ENCODE measurements at places on chromosomes 1 and 21.

DNA sequence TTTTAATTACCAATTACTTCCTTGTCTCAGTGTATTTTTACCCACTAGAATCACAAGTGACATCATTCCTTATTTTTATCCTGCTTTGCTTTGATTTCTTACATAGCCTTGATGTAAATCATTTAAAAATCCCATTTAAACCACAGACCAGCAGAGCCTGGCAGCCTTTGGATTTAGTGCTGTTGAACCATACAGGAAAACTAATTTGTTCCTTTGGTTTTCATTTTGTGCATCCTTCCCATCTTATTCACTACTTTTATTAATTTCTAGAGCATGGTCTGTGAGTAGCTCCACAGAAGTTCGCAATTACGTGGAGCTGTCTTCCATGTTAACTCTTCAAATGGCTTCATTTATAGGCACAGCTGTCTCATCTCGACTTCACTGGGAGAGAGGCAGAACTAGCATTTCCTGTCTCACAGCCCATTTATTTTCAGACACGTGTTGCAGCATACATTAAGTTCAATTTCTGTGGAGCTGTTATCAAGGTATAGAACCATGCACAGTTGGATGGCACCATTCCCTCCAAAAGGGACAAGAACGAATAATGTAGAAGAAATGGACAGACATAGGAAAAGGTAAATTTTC is 235.3 kb downstream of the MRPL39 start:
- DNase-seq = no peak

DNA sequence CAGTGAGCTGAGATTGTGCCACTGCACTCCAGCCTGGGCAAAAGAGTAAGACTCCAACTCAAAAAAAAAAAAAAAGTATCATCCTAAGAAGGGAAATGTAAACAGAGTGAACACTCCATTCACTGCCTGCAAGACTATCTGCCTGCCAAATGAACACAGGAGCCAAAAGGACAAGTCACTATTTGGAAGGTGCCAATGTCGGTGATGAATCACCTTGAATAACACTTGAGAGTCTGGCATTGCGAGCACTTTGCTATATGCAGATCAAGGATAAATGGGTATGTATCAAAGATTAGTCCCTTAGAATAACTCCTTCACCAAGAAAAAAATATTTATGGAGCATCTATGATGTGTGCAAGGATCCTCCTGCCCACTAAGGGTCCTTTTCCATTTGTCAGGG is 6.6 kb downstream of the UBR4 start:
- no peak for DNase-seq

DNA sequence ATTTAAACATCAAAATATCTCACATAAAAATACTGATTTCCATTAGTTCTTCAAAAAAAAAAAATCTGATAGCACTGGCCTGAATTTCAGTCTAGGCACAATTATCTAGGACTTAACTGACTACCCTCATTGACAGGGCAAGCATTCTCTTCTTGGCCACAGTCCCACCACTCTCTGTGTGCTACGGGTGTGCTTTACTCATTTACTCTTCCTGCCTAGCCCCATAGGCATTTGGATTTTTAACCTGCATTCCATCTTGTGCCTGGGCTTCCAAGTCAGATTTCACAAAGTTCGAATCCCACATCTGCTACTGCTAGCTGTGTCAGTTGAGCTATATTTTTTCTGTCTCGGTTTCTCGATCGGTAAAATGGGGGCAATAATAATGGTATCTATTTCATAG is 38.0 kb downstream of the PTPN14 start:
- no peak for DNase-seq

- no peak for DNase-seq
Observed at GRCh38 chr1:206684478-206685333, at the start of gene MAPKAPK2. Gene MAPKAPK2 (plus strand): TSS chr1:206684905. CDS start chr1:206685230, 325 bp downstream.

DNA sequence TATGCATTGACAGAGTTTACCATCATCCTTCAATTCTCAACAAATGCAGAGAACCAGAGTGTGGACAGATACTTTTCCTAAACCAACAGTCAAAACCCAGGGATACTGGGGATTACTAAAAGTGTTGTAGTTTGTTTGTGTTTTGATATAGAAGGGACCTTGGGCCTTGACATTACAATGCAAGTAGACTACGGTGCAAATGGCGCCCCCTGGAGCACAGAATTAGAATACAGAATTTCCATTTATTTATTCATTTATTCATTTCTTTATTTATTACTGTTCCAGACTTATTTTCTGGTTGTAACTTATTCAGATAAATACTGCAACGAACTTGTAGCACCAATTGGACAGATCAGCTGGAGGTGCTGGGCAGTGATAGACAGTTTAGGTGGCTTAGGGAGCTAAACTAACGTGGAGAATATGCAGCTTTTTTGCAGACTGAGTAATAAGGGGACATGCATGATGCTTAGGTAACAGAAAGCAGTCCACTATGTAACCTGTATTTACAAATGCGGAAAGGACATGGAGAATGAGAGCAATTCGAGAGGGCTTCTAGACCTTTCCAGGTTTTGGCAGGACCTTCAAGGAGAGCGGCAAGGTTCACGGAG is 42.6 kb downstream of the KIRREL1 start:
- no peak for DNase-seq

DNA sequence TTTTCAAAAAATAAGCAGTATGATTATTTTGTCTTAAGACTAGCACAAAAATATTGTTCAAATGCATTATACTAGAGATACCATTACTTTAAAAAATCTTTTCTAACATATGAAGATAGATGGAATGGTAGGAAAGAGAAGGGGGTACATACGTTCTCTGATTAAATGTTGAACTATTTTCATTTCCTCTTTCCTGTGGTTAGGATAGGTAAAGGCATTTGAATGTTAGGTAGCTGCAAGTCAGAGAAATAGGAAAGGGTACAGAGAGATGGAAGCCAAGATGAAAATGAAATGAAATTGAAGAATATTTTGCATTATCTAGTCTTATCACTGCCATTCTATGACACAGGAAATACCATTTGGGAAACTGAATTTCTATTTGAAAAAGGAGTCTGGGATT is 28.3 kb downstream of the TLCD4 start:
- DNase-seq = no peak

GRCh38 chr1:175273376-175274031 is 80.9 kb upstream of the KIAA0040 start:
- no peak for DNase-seq

DNA sequence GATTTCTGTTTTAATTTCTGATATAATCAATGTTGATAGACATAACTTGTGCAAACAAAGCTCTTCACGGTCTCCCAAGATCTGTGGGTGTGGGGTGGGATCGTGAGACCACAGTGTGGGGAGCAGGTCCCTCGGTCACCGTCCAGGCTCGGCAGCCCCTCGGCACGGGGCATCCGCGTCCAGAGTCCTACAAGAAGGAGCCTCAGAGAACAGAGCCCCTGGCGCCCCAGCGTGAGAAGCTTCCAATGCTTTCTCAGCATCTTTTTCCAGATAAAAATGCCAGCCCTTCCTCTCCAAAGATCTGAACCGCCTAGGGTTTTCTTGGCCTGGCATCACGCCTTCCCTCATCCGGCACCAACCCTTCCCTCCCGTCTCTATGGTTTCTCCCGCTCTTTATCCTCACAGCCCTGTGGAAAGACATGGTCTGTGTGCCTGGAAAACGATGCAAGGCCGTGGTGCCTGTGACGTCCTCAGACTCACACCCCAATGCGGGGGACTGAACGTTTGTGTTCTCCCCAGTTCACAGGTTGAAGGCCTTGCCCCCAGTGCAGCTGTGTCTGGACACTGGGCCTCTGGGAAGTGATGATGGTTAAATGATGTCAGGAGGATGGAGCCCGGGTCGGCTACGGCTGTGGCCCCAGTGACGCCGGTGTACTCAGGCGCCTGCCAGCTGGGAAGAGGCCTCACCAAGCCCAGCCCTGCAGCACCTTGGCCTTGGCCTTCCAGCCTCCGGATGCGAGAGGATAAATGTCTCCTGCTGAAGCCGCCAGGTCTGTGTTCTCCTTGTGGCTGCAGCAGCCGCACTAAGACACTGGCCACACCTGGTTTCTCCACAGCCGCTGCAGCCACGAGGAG is 45.9 kb upstream of the COL6A2 start:
- no peak for DNase-seq
